Right lung (tissue), 10 donors: ENCODE measurements at places on chromosomes 2 and 18. TPM values are rescaled to one million over a fixed set of nuclear protein-coding genes. Genes with fewer than 3 reads are reported as not detected.

Gene RNF125
- 6.6 TPM for polyA plus RNA-seq

Gene SERPINB10
- 0.21 TPM for polyA plus RNA-seq

Gene IL37
- polyA plus RNA-seq: 0.27 TPM

Gene MLPH
- polyA plus RNA-seq: 5.0 TPM

Gene MROH2A
- polyA plus RNA-seq: 0.55 TPM
